ENCODE measurements at places on chromosomes 7 and 10.

DNA sequence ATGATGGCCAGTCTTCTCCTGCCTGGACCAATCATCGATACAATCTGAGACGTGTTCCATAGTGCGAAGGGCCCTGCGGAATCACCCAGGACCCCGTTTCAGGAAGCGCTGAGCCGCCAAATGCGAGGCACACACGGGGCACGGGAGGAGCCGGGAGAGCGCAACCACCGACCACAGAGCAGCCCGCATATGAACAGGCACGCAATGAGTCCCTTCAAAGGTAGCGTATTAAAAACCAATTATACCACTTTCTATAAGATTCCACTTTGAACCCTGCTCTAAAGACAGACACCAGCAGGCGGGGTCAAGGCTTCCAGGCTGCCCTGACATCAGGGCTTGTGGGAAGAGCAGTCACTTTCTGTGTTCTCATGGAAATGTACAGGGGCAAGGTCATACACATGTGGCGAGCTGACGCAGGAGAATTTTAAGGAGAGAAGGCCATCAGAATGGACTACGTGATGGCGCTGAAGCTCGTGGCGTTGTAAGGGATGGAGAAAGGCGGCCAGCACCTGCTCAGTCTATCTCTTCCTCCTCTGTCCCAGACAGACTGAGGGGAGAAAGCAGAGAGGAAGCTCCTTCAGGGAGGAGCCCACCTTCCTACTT, 46.2 kb downstream of the AMZ1 start:
- DNase-seq: no peak

- no peak for DNase-seq
Observed at GRCh38 chr7:140260352-140261104, 83.7 kb upstream of the KDM7A start.

DNA sequence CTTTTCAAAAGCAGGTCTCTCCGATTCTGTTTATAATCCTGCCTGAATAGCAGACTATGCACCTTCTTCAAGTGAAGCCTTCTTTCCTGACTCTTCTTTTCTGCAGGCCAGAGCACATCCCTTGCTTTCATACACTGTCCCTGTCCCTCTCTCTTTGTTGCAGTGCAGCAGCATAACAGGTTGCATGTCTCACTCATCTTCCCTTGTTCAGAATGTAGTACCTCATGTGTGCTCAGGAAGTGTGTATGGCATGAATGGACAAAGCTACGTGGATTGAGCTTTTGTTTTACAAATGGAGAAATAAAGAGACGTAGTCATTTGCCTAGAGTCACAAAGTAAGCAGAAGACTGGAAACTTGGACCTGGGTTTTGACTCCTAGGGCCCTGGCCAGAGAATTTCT, 68.0 kb downstream of the PTPRZ1 start:
- DNase-seq: no peak

DNA sequence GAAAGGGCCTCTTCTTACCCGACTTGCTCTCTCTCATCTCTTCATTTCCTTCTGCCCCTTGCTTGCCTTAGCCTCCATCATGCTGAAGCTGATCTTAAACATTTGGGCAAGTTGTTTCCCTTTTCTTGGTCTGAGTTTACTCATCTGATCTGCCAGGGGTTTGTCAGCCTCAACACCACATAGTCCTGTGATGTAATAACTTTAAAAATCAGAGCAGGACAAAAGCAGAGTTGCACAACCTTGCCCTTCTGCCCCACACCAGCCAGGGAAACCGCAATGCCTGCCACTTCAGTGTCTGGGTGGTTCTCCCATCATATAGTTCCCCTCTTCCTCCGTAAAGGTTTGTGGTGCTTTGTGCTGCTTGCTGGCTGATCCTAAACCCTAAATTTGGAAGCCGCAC, 9.9 kb upstream of the LIPM start:
- DNase-seq: peak; percentile 82

- no peak for DNase-seq
Observed at GRCh38 chr10:101566333-101567164, 21.5 kb downstream of the POLL start.

All from cardiac fibroblast (primary cell).